Stimulated activated CD4-positive, alpha-beta T cell treated with anti-CD3 and anti-CD28 coated beads, Interleukin-1b, Interleukin-23, amount 100 ng/mL, for 1 hour (primary cell): ENCODE measurements at places on chromosomes 2 and 18.

DNA sequence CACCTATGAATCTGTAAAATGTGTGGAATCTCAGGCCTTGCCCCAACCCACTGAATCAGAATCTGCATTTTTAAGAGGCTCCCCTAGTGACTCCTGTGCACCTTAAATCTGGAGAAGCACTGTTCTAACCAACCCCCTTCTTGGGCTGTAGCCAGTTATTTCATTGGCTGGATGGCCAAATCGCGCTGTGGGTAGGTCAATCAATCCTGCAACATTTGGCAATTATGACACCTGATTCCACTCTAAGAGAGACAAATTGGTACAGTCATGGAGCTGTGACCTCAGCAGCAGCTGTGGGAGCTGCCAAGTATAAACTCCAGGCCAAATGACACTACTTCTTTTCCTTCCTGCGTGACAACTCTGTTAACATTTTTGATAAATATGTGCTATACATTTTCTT is 208.7 kb downstream of the CLIP4 start:
- DNase-seq = no peak

DNA sequence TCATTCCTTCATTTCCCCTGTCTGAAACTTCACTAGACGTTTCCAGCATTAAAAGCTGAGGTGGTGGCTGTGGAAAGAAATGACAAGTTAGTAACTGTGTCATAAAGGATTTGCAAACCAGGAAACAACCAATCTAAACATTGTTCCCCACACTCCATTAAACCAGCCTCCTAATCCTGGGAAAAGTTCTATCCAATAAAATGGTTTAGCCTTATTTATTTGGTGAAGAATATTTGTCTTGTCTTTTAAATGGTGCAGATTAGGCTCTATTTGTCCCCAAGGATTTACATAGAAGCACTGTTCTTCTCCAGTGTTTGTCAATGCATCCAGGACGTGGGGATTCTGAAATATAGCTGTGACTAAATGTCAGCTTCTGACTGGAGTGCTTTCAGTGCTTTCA is 10.5 kb upstream of the DPP4 start:
- DNase-seq = no peak

GRCh38 chr2:68385220-68385906 is 20.3 kb downstream of the PLEK start:
- no peak for DNase-seq

GRCh38 chr2:175355246-175355645 is 173.7 kb upstream of the ATP5MC3 start:
- no peak for DNase-seq

DNA sequence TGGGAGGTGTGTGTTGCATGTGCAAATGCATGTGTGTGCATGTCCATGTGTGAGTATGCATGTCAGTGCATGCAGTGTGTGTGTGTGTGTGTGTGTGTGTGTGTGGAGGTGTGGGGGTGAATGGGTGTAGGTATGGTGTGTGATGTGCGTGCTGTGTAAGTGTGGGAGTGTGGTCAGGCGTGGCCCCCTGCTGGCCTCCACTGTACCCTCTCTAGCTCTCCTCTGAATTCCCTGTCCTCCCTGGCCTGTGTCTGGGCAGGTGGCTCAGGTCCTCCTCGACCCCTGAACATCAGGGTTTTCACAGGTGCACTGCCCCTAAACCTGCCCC is 230.2 kb downstream of the CELF4 start:
- DNase-seq = no peak

DNA sequence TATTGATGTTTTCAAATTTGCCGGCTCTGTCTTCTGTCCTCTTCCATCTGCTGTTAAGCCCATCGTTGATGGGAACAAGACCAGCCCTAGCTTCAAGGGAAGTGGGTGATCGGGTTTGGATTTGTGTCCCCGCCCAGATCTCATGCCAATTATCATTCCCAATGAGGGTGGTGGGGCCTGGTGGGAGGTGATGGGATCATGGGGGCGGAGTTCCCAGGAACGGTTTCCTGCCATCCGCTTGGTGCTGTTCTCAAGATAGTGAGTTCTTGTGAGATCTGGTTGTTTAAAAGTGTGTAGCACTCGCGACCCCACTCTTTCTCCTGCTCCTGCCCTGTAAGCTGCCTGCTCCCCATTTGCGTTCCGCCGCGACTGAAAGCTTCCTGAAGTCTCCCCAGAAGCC is 9.5 kb downstream of the ASB18 start:
- no peak for DNase-seq

DNA sequence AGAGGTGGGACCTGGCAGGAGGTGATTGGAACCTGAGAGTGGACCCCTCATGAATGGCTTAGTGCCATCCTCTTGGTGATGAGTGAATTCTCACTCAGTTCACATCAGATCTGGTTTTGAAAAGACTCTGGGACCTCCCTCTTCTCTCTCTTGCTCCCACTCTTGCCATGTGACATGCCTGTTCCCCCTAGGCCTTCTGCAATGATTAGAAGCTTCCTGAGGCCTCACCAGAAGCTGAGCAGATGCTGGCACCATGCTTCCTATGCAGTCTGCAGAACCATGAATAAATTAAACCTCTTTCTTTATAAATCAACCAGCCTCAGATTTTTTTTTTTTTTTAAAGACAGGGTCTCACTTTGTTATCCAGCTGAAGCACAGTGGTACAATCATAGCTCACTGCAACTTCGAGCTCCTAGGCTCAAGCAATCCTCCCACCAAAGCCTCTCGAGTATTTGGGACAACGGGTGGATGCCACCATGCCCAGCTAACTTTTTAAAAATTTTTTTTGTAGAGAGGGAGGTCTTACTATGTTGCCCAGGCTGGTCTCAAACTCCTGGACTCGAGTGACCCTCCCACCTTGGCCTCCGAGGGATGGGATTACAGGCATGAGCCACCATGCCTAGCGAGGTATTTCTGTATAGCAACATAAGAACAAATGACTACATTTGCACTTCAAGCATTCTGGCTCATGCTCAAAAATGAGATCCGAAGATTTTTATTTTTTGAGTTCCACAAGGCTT is 2.0 kb upstream of the ZFAND2B start:
- DNase-seq = no peak

GRCh38 chr2:69701100-69701945 is 40.6 kb upstream of the ANXA4 start:
- no peak for DNase-seq

DNA sequence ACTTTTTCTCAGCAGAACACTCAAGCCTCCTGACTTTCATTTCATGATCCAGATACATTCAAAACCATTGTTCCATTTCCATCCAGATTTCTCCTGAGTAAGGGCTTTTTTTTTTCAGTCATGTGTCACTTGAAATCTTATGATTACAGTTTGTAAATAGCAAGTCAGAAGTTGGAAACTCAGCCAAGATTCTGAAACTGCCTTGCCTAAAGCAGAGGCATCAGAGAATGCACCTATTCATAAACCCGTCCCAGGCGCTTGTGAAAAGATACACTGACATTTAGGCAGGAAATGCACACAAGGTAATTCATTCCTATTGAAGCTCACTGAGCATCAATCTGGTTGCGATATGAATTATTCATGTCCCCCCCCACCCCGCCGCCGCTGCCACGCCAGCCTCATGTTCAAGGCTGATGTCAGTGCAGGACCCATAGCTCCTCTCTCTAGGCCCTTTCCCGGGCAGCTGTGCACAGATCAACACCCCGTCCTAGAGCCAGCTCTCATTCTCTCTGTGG is 30.4 kb upstream of the MGAT4A start:
- no peak for DNase-seq

DNA sequence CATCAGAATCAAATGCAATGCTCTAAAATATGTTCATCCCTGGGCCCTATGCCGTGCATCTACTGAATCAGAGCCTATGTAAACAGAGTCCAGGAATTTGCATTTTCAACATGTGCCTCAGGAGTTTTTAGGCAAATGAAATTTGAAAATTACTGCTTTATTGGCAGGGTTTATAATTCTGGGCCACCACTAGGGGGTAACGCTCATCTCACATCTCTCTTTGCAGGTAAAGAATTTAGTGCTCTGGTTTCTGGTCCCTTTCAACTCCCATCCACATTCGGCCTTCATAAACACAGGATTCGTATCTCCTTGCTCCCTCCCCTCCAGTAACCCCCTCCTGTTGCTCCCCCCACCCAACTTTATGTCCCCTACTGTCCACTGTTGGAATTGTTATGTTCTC is 49.3 kb downstream of the LYPD6B start:
- no peak for DNase-seq

DNA sequence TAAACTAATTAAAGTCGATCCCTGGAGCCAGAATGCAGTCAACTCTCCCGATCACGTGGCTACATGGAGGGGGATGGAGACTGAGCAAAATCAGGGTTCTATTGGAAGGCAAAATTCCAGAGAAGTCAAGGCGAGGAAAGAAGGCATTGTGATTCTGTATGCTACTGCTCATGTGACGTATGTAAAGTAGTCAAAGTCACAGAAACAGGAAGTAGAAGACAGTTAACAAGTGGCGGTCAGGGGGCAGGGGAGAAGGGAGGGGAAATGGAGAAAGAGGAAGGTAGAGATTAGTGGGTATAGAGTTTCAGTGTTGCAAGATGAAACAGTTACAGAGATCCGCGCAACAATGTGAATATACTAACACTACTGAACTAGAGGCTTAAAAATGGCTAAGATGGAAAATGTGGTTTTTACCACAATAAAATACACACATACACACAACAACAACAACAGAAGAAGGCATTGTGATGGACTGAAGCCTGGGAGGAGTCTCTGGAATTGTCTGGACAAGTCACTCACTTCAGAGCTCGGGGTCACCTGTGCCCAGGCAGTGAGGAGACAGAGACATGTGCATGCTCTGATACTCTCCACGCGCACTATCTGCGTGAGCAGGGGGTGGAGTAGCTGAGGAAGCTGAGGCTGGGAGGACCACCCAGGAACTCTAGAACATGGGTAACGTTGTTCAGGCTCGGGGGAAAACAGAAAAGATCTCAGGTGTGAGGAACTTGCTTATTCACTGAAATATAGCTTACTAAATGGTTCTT is 89.9 kb upstream of the CDCA7 start:
- DNase-seq = no peak

DNA sequence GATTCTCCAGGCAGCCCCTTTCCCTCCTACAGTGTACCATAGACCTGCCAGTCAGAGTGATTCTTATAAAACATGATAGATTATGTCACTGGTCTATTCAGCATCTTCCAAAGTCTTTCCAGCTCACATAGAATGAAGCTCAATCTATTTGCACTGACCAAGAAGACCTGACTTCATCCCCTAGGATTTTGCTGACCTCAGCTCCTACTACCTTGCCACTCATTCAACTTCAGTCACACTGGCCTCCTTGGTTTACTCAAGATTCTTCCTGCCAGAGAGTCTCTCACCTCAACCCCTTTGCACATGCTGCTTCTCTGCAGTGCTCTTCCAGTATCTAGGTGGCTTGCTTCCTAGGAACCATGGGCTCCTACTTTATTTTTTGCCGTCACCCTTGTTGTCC is 392.9 kb downstream of the PID1 start:
- DNase-seq = no peak

DNA sequence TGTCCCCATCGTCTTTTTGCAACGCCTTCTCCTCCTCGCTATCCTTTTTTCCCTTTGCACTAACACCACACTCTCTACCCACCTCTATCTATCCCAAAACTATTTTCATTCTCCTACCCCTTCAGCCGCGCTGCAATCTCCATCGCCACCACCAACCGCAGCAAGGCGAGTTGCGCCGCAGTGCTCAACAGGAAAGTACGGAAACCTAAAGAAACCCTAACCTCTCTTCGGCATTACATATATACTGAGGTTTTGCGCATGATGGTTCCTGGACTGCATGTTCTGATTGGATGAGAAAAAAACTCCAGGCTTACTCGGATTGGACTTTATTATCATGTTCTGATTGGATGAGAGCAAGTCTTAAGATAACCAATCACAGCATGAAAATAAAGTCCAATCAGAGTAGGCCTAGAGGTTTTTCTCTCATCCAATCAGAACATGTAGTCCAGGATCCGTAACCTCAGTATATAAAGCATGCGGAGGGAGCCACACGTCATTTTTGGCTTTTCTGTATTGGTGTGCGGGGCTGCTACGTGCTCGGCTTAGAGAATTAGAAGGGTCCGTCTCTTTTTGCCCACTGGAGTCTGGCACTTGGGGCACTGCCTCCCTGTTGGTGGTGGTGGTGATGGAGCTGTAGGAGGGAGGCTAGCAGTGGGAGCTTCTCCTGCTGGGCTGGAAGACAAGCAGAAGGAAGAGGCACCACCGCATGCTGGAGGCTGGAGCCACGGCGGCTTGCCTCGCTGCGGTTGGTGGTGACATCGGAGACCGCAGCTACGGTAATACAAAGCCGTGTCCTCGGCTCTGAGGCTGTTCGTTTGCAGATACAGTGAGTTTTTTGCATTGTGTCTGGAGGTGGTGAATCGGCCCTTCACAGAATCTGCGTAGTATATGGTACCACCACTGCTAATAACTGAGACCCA is 76.1 kb downstream of the TEKT4 start:
- DNase-seq = no peak

GRCh38 chr2:47870641-47871540 is 35.4 kb downstream of the FBXO11 start:
- no peak for DNase-seq

GRCh38 chr2:62654423-62654791 is 51.1 kb upstream of the EHBP1 start:
- no peak for DNase-seq

DNA sequence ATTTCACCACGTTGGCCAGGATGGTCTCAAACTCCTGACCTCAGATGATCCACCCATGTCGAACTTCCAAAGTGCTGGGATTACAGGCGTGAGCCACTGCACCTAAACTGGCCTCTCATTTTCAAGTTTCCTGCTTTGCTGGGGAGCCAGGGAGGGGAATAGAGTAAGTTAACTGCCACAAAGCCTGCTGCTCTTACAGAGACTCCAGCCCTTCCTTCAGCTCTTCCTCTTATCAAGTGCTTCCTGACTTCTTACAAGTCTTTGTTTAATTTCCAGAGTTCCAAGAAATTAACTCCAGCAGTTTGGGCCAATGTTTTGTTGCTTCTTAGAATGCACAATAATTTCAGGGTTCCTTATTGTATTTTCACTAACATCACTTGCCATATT is 24.3 kb upstream of the UBE2F start:
- no peak for DNase-seq

DNA sequence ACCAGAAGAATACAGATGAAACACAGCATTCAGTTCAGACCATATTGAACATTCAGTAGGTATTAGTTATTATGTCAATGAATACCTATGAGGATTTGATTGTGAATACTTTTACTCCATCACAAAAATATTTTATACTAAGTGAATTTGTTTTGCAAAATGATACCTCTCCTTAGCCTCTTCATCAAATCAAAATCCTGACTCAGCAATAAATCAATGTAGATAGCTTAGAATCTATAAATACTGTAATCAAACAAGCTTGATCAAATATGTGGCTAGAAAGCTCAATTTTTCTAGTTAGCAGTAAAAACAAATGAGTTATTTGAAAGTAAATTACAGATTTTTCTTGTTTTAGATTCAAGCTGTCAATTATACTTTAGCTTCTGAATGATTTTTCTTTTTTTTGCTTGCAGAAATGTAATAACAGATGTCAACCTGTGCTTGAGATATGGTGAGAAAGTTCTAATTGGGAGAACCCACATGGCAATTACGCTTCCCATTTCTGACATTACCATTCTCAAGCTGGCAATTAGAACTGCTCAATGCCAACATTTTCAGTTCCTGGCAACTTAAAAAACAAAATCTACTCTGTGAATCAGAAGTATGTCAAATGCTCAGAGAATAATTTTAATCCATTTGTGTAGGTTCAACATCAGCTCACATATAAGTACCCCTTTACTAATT is 109.6 kb downstream of the PRELID3A start:
- DNase-seq = no peak
